ENCODE measurements at places on chromosomes 12 and 14.

- DNase-seq: peak; percentile 29
Measured at GRCh38 chr14:103121846-103122584, 1.2 kb upstream of the TNFAIP2 start.

DNA sequence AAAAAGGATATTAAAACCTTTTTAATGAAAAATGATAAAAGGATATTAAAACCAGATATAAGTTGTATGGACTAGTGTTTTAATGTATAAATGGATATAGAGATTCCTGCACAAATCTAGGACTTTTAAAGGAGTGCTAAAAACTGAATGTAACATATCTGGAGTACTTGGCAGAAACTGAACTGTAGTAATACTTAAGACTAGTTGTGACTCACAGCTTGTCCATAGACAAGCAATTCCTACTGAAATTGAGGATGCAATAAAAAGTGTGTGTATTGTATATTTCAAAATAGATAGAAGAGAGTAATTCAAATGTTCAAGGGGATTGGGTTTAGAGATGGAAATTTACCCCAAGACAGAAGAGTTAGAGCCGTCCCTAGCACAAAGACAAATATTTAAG lies 59.6 kb downstream of the FBXO33 start:
- no peak for DNase-seq

GRCh38 chr12:66119870-66120241 lies 10.7 kb downstream of the LLPH start:
- DNase-seq: no peak

- no peak for DNase-seq
Measured at GRCh38 chr12:77166696-77167095, 101.3 kb upstream of the E2F7 start.

DNA sequence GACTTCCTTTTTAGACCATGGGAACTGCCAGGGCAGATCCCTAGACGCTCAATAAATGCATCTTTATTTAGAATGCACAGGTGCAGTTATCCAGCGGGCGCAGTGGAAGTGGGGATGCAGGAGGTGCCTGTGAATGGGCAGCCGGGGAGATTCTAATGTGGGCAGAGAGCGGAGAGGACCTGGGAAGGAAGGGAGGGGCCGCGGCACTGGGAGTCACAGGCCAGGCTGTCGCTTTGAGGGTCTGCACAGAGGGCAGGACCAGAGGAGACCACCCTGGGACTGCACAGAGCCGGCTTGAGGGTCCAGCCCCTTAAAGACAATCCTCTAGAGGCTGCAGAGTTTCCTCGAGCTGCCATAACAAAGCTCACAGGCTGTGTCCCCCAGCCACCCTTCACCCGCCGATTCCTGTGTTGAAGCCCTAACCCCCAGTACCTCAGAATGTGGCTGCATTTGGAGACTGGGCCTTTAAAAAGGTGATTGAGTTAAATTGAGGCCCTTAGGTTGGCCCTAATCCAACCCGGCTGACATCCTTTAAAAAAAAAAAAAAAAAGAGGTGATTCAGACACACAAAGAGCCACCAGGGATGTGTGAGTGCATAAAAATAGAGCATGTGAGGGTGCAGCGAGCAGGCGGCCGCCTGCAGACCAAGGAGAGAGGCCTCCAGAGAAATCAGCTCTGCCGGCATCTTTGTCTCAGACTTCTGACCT lies 44.4 kb upstream of the PPP2R5C start:
- no peak for DNase-seq

GRCh38 chr14:59325906-59326305 lies 137.4 kb downstream of the DAAM1 start:
- DNase-seq: no peak

- DNase-seq: no peak
Measured at GRCh38 chr14:75499084-75499875, 23.0 kb upstream of the BATF start.

DNA sequence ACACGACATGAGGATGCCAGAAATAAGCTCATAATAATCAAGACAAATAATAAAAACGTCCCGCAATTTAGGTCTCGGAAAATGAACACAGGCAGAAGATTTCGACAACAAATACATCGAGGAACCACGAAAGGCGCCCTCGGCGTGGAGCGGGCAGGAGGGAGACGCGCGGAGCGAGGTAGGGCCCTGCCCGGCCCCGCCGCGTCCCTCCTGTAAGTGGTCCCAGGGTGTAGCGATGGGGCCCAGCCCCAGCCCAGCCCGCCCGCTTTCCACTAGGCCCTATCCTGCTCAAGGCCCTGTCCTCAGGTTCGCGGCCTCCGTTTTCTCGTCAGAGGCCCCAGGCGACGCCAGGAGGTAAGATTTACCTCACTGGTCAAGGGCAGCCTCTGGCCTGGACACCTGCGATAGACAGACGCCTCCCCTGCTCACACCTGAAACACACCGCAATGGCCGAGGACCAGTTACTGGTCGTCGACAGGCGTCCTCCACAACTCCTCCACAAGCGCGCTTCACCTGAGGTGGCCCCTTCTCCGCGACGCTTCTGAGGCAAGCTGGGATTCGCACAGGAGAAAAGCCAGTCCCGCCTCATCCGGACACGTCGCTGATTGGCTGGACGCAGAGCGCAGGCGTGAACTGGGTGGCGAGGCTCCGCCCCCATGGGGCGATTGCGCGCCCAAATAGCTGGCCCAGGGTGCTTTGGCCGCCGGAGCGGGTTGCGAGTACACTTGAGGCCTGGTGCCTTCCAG lies at the start of gene SYCP3:
Gene SYCP3 (minus strand): TSS at position 543 of the 746 bp plus-strand sequence. CDS start 1,527 bp downstream, outside the sequence.
- DNase-seq: no peak

- DNase-seq: no peak
Measured at GRCh38 chr12:15928870-15929571, 17.9 kb downstream of the DERA start.

- DNase-seq: no peak
Measured at GRCh38 chr12:47839214-47839876, 19.6 kb upstream of the HDAC7 start.

GRCh38 chr12:43098071-43098470 lies 453.9 kb downstream of the ADAMTS20 start:
- DNase-seq: no peak

DNA sequence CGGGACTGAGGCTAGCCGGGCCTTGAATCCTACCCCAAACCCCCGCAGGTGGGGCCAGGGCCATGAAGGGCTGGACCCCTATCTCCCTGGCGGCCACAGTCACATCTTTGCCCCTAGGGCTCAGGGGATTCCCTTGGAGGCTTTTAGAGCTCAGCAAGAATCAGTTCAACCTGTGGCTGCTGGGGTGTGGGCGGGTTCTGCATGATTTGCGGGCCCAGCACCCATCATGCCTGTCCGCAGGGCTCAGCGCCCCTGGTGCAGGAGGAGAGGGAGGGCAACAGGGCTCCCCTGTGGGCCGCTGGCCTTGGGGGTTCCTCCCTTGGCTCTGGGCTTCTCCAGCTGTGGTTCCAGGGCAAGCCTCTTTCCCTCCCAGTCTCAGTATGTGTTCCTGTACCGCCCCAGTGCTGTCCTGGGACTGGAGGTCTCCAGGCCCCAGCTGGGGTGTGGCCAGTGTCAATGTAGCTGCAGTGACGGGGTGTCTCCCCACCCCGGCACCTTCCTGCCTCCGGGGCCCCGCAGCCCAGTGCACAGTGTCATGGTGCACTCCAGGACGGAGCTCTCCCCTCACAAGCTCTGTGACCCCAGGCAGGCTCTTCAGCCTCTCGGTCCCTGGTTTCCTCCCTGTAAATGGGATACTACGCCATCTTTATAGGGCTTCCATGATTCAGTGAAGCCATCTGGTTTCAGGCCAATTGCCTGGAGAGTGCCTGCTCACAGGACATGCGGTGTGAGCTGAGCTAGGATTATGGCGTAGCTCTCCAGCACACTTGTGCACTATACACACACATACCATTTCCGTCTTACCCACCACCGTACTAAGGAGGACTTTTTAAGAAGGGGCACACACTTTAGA lies 9.9 kb upstream of the LBHD2 start:
- DNase-seq: no peak

- DNase-seq: no peak
Measured at GRCh38 chr14:53900499-53900898, 56.1 kb downstream of the BMP4 start.

DNA sequence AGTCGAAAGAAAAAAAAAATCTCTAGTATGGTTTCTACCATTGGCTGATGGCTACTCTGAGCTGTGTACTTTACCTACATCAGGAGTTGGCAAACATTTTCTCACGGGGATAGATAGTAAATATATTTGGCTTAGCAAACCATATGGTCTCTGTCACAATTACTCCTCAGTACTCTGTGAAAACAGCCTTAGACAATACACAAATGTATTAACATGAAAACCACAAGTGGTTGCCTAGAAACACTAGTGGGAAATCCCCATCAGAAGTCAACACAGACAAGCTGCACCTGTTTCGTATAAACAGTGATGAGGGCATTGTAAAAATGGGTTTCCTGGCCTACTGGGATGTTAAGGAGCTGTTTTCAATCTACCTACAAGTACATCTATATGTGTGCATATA lies 84.6 kb upstream of the NAV3 start:
- DNase-seq: no peak

- no peak for DNase-seq
Measured at GRCh38 chr12:114770323-114770722, 86.3 kb upstream of the TBX3 start.

GRCh38 chr12:113961921-113962710 lies 4.0 kb downstream of the RBM19 start:
- no peak for DNase-seq

- no peak for DNase-seq
Measured at GRCh38 chr12:87266305-87266704, 762.9 kb downstream of the C12orf50 start.

DNA sequence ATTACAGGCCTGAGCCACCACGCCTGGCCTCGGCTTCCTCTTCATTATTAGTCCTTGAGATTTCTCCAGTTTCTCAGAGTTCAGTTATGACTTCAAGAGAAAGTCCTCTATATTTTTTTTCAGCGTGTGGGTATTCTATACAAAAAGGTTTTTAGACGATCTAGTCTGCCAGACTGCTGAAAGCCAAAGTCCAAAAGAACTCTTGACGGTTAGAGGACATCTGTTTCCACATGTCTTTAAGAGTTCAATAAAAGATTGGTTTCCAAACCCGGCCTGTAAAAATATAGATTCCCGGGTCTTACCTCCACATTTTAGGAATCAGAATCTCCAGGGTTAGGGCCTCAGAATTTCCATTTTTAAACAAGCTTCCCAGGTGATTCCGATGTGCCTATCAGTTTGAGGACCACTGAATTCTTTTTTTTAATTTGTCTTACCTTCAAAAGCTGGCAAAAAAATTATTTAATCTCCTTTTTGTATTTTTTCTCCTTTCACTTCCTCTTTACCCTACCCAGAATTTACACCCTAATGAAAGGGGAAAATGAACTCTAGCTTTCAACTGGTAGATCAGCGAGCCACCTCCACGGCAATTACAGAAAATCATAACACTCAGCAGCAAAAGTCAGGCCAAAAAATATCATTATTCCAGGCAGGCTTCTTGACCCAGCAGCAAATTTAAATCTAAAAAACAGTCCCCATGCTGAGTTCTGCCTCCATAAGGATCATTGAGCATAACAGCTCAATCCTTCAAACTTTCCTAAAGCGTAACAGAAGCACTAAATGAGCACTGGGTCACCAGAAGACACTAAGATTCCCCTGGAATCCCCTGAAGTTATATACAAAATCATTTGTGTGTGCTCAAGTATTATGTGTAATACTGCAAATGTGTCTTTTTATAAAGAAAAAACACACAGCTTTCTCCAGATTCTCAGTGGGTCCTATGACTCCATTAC lies 8.7 kb downstream of the NT5DC3 start:
- no peak for DNase-seq

DNA sequence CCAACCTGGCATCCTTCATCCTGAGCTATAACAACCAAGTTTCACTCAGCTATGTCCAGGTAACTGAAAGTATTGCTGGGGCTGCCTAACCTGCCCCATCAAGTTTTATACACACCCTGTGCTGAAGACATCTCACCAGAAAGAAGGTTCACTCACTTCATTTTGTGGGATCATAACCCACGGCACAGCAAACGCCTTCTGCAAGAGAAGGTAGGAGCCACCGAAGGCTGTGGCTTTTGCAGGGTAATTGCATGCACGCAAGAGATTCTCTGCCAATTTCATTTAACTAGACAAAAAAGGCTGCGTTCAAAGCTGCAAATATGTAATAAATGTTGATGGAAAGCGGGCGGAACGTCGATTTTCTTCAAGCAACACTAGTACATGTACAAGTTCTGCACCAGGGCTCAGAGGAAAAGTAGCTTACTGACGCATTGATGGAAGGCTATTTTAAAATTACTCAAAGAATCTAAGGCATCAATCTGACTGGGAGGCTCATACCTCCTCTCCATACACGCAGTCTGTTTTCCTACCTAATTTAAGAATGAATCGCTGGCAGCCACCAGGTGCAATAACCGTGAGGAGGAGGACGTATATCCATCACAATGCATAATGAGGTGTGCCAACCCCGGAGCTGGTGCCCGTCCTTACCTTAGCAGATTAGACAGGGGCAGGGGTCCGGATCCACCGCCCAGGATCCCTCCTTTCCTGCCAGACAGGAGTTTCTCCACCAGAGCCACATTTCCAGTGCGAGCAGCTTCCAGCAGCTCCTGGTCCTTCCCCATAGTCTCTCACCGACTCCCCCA lies 1.1 kb downstream of the ANKS1B start:
- DNase-seq: no peak

GRCh38 chr14:77022236-77022852 lies 6.2 kb downstream of the IRF2BPL start:
- DNase-seq: no peak

DNA sequence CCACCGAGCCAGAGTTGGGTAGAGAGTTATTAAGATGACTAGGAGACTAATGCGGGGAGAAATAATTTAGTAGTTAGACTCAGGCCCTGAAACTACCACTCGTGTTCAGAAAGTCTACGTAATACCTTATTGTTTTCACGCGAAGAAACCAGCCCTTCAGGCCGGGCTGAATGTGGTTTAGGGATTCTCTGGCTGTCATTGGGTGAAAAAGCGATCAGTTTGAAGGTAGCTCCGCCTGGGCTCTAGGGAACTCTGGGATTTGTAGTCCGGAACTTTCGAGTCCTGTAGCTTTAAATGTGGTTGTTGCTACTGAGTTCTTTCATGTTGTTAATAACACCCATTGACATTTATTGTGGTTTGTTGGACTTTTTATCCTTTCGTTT lies 549 bp upstream of the WDR89 start:
- peak; percentile 88 for DNase-seq

GRCh38 chr12:45464699-45465098 lies 248.8 kb downstream of the ANO6 start:
- DNase-seq: no peak

GRCh38 chr14:55383541-55384140 lies 28.0 kb downstream of the ATG14 start:
- no peak for DNase-seq

- no peak for DNase-seq
Measured at GRCh38 chr12:52800259-52800917, 4.5 kb upstream of the KRT3 start.
